MV-4-11 (cell line): ENCODE measurements at places on chromosomes 2 and 18.

- DNase-seq: no peak
Measured at GRCh38 chr2:176129813-176130146, 275 bp downstream of the HOXD8 start.

GRCh38 chr2:66171530-66171929 lies 263.4 kb upstream of the MEIS1 start:
- DNase-seq: no peak

- DNase-seq: no peak
Measured at GRCh38 chr2:181051861-181052522, 71.6 kb downstream of the UBE2E3 start.

- DNase-seq: peak; percentile 91
Measured at GRCh38 chr2:62287899-62288880, 92.3 kb downstream of the B3GNT2 start.

GRCh38 chr18:79755496-79756142 lies 42.1 kb upstream of the KCNG2 start:
- no peak for DNase-seq

DNA sequence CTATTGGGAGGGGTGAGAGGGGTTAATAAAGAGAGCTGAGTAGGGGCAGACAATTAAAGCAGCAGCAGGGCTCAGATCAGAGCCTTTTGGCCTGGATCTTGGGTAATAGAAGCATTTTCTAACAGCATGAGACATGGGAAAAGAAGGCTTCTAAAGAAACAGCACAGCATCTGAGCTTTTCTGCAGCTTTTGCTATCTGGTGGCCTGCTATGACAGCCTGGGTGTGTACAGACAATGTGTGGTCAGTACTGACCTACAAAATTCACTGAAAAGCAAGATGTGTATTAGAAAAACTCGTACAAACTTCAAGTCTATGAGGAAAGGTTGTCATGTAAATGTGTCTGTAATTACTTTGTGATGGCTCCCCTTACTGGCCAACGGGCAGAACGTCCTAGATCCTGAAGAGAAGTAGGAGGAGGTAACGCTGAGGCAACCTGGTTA lies 95.6 kb downstream of the GALNT3 start:
- peak; percentile 17 for DNase-seq

- peak; percentile 73 for DNase-seq
Measured at GRCh38 chr2:143550500-143550899, 421.3 kb downstream of the ARHGAP15 start.

- DNase-seq: no peak
Measured at GRCh38 chr18:65749841-65750240, 971 bp upstream of the CDH7 start.

DNA sequence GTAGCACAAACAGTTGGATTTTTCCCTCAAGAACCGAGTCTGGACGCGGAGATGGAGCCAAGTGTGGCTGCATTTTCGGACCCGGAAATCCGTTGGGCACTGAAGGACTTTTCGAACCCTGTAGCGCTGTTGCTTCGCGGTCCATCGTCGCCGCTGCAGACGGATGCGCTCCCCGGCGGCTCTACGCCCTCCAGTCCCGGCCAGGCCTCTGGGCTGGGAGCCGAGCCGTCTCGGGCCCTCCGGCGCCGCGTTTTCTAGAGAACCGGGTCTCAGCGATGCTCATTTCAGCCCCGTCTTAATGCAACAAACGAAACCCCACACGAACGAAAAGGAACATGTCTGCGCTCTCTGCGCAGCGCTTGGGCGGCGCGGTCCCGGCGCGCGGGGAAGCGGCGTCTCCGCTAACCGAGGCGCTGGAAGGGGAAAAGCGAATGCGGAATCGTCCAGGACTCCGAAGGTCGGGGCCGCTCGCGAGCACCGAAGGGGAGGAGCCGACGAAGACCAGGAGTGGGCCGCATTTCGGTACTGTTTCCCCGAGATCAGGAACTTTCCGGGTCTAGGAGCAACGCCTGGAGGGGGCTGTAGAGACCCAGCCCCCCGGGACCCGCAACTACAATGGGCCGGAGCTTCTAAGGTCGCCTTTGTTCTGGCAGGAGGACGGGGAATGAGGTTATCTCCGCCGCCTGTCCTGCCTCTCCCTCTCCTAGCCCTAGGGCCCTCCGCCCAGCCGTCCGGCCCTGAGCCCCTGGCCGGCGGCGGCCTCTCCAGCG lies 3.2 kb downstream of the EMX1 start:
- DNase-seq: no peak

GRCh38 chr2:207810200-207810788 lies 40.6 kb upstream of the FZD5 start:
- no peak for DNase-seq

- peak; percentile 38 for DNase-seq
Measured at GRCh38 chr2:168089200-168089599, 158.2 kb downstream of the STK39 start.

DNA sequence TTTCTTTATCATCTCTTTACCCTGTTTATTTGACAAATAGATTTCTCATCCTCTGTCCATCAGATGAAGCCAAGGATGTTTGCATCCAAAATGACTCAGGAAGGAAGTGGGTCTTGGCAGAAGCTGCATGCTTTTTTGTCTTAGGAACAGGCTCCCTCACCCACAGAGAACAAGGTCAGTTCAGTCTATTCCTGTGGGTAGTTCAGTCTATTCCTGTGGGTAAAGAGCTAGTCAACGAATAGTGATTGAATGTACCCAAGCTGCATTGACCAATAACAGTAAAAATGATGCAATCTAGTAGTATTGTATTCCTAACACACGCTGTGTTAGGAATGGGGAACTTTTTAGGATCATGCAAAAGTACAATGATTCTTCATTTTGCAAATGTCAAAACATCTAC lies 290.8 kb upstream of the TANK start:
- peak; percentile 50 for DNase-seq

DNA sequence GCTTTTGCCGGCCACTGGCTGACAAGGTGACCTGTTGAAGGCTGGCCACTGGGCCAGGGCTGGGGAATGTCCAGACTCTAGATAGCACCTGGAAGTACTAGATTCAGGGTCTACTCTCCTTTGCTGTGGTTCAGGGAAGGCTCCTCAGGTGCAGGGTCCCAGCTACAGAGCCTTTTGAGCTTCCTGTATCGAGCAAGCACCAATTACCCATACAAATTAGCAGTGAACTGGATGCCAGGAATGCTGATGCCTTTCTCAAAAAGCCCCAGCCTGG lies 213.4 kb downstream of the CYP26B1 start:
- DNase-seq: no peak

DNA sequence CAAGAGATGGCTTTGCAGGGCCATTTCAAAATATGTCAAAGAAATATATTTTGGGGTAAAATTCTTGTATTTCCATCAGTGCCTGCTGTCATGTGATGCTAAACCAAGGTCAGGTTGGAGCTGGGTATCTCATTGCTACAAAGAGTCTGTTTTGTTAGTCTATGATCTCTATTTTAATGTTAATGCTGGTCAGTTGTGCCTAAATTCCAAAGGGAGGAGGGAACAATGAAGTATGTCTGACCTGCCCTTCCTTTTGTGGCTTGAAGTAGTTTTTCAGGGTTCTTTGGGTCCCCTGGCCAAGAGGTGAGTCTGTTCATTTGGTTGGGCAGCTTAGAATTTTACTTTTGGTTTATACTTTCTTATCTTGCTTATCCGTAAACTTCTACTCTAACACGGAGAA lies 61.6 kb upstream of the DYNAP start:
- no peak for DNase-seq

- no peak for DNase-seq
Measured at GRCh38 chr2:182372661-182373060, 54.2 kb downstream of the PDE1A start.
